ENCODE measurements at places on chromosomes 1 and 21.
A peak's percentile ranks its signal among the peaks of the same experiment; 100 is the strongest.

- no peak for DNase-seq
These were observed 37.4 kb downstream of the ACOT11 start for GRCh38 chr1:54585181-54586066.

DNA sequence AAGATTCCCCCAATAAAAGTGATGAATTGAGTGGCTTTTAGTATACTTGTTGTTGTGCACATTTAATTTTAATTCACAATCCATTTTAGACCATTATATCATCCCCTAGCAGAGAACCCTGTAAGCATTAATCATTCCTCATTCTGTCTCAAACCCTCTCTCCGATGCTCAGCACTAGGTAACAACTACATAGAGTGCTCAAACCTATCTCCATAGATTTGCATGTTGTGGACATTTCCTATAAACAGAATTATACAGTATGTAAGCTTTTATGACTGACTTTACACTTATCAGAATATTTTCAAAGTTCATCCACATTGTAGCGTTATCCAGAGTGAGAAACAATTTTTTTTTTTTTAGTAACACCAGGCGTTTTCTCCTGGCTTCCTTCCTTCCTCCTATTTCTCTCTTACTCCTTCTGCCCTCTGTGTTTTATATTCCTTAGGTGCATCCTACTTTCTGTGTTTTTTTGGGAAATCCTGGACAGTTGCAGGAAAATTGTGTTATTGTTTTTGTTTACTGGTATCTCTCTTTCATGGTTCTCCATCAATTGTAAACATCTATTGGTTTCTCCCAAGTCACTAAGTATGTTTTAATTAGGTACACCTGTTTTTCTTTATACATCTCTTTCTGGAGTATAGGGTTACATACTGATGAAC is 1528.0 kb upstream of the TPTE start:
- DNase-seq: no peak

GRCh38 chr1:209624558-209625549 is 27.4 kb downstream of the LAMB3 start:
- DNase-seq: no peak

- no peak for DNase-seq
These were observed 17.5 kb downstream of the KPNA6 start for GRCh38 chr1:32125313-32125712.

GRCh38 chr1:32010246-32010645 is 3.4 kb upstream of the KHDRBS1 start:
- no peak for DNase-seq

- DNase-seq: no peak
These were observed 1.6 kb upstream of the NPHP4 start for GRCh38 chr1:5993556-5994491.

DNA sequence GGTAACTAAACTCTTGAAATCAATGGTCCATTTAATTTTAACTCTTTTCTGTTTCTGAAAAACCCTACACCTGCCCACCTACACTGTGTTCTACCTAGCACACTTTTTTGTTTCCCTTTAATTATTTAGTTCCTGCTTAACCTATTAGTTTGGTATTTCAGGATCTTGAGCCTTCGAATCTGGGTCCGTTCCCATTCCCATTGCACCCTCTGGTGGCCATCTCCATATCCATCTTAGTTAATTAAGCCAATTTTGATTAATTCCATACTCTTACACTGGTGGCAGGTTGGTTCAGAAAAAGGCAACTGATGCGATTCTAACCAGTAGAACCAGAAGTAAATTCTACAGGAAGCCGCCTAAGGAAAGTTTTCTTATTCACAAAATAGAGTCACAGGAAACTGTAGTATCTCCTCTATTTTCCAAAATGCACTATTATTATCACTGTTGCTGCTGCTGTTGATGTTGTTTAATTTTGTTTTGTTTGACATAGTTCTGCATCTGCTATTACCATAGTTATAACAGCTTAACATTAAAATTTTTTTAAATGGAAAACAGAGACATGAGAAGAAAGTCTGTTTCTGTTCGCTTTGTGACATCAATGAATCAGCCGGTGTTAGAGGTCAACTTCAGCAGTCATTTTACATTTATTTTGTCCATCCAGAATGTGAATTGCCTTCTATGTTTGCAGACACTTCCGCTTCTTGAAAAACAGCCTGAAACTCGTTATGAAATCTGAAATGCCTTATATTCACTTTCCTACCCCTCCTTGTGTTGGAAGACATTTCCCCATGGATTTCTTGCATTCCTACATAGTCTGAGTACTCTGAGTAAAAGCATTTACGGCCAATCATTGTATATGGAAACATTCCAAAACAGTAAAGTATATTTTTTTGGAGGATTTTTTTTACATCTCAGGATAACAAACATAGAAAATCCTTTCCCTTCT is 115.5 kb upstream of the NCAM2 start:
- DNase-seq: peak; percentile 51

DNA sequence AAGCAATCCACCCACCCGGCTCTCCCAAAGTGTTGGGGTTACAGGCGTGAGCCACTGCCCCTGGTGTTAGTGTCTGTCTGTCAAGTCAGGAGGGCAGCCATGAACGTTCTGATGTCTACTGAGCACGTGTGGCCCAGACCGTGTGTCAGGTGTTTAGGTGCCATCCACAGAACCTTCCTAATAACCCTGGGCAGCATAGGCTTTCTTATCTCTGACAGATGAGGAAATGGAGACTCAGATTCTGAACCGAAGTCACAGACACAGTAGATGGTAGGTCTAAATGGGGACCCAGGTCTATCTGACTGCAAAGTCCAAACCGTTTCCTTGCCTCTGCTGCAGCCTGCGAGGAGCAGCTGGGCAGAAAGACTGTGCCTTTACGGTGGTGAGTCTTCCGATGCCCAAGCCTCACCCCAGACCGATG is 622 bp upstream of the IL6R start:
- no peak for DNase-seq

DNA sequence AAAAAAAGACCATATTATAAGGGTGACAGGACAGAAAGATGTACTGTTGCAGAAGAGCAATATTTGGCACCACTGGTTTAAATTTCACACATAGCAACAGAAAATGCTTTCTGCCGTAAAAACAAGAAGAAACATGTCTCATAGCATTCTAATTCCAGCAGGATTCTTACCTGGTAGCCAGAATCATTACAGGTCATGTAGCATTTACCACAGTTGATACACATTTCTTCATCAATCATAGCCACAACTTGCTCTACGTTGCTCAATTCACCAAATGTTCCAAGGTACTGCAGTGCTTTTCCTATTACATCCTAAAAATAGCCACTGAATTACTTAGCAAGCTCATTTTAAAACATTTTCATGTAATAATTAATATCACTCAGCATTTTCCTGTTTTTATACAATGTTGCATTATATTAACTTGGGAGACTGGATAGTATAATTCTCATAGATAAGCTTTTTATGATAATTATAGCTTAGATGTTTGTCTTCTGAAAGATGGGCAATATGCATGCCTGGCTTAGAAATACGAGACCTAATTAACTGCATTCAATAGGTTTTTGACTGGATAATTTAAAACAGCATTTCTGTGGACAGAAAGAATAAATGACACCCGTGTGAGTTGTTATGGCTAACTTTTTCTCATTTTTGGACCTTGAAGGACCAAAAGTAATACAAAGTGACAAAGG is 360.7 kb downstream of the PTBP2 start:
- DNase-seq: no peak

DNA sequence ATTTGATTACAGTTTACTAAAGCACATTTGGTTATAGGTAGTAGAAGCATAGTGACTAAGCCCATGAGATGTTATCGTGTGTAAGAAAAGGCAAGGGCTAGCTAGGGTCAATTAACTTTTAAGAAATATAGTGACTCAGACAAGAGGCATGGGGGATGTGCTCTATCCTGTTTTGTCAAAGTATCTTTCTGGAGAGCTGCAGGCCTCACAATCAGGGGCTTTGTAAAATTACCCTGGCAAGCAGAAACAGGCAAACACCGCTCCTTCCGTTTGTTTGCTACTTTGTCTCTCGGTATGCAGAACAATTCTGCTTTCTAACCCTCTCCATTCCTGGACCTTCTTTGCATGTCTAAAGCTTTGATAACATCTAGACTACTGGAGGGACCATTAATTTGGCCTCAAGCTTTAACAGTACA is 26.1 kb upstream of the ZNF697 start:
- DNase-seq: no peak

DNA sequence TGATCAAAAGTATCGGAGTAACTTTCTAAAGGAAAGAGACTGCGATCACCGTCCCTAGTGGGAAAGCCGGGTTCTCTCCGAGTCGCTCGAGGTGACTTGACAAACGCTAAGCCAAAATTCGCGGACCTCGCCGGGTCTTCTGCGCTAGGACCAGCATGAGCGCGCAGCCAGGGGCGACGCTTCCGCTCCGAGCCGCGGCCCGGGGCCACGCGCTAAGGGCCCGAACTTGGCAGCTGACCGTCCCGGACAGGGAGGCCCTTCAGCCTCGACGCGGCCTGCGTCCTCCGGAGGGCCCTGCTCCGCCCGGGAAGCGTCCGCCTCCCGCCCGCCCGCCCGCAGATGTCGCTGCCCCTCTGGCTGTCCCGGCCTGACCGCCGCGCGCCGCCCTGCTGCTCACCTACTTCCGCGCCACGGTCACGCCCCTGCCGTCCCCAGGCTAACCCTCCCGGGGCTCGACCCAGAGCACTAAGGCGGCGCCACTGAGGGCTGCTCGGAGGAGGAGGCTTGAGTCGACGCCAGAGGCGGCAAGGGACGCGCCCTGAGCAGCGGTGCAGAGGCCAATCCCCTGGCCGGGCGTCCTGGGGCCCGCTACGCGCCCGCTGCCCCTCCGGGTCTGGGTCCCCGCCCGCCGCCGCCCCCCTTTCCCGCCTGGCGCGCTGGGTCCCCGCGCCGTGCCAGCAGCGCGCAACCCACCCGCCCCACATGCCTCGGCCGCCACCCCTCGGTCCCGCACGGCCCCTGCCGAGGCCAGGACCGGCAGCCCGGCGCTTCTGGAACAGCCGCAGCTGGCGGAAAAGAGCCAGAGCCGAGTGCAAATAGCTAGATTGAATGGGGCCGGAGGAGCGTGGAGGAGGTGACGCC is 896 bp upstream of the DUSP10 start:
- DNase-seq: peak; percentile 47

DNA sequence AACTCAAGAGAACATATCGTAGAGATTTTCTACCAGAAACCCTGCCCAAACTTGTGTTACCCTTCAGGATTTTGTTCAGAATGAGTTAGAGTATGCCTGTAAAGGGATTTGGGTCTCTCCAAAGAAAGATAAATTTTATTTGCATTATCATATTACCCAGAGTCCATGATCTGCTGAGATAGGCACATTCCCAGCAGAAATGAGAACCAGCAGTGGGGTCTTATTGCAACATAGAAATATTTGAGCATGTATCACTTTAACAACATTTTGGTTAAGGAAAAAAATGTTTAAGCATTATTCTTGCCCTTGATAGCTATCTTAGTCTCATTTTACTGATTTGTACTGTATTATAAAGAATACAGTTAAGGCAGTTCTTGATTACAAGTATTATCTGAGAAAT is 10.6 kb downstream of the VCAM1 start:
- no peak for DNase-seq

GRCh38 chr1:224080115-224080774 is 33.7 kb upstream of the FBXO28 start:
- no peak for DNase-seq

DNA sequence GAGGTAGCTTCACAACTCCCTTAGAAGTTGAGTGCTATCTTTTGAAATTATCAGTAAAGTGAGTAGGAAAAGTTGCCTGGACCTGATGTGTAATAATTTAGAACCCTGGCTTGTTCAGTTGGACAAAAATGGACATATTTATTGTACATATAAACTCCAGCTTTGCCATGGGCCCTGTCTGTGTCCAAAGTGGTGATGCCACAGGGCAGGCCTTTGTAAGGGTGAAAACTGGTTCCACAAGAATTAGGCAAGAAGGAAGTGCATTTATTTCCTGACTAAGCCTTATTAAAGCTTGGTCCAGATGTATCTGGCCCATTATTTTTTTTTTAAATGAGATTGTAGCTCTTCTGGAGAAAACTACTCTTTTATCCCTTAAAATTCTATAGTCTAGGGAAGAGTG is 47.9 kb downstream of the MACO1 start:
- no peak for DNase-seq

- DNase-seq: no peak
These were observed 323.5 kb downstream of the DUSP10 start for GRCh38 chr1:221418346-221418745.

GRCh38 chr1:222034790-222035189 is 292.9 kb upstream of the DUSP10 start:
- no peak for DNase-seq

GRCh38 chr1:52994656-52995055 is 67.4 kb upstream of the PODN start:
- DNase-seq: no peak

GRCh38 chr1:169143346-169143745 is 36.9 kb downstream of the ATP1B1 start:
- no peak for DNase-seq

GRCh38 chr21:17527240-17527639 is 14.4 kb downstream of the CXADR start:
- DNase-seq: no peak

DNA sequence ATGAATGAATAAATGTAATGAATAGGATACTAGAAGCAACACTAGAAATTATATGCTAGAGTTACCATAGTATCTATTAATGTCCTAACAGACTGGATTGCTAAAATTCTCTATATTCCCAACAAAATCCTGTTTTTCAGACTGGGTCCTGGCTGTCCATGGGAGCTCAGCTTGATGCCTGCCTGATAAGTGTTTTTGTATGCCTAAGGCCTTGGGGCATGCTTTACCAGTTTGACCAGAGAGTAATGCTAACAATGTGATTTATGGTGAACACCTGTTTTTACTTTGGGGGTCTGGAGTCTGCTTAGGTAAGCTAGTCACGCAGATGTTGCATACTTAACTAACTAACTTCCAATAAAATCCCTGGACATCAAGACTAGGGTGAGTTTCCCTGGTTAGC is 318.8 kb upstream of the DEPDC1 start:
- no peak for DNase-seq

- DNase-seq: no peak
These were observed 1.5 kb upstream of the MCOLN3 start for GRCh38 chr1:85049735-85050166.

DNA sequence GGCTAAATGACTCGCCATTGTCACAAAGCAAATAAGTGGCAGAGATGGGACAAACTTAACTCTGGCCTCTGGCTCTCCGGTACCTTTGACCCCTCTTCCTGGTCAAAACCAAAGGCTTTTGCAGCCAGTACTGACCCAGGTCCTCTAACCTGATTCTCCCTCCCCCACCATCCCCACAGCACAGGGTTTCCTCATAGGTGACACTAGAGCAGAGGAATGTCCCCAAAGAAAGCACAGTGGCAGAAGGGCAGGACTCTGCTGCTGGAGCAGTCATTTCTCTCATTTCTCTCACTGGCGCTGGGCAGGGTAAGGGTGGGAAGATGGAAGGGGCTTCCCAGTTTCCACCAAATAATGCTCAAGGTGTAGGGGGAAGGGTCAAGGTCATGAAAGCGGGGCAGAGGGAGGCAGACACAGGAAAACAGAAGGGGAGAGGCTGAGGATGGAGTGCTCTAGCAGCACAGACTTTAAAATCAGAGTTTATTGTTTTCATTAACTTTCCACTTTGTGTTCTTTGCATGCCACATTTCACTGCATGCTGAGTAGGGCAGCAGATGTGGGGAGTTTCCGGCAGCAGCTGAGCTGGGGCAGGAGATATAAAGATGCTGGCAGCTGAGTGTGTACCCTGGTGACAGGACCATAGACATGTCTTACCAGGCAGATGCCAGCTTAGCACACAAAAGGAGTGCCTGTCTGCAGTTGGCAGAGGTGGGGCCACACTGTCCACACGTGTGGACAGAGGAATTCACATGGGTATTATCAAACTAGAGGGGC is 80.5 kb downstream of the FAM78B start:
- no peak for DNase-seq
